ENCODE measurements at places on chromosomes 12 and 14.

- no peak for DNase-seq
Measured at GRCh38 chr12:30570211-30570890, 125.3 kb downstream of the IPO8 start.

DNA sequence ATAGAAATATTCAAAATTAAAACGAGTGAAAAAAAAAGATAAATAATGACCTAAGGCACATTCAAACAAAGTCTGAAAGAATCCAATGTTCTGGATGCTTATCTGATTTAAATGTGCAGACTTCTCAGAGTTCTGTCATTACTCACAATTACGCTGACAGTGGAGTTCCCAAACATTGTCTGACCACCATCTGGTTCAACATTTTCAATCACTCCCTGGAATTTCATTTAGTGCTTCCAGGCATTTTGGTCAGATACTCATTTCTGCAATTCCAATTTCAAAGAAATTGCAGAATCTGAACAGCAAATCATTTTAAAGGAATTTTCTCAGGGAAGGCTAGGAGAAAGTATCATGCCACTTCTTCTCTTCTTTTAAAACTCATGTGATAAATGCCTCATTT is 398.2 kb upstream of the PDE3A start:
- no peak for DNase-seq

DNA sequence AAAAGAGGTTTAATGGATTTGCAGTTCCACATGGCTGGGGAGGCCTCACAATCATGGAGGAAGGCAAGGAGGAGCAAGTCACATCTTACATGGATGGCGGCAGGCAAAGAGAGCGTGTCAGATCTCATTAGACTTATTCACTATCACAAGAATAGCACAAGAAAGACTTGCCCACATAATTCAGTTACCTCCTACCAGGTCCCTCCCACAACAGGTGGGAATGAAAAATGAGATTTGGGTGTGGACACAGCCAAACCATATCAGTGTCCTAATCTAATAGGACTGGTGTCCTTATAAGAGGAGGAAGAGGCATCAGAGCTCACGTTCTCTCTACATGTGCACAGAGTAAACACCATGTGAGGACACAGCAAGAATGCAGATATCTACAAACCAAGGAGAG is 25.9 kb downstream of the DYRK2 start:
- DNase-seq = no peak

DNA sequence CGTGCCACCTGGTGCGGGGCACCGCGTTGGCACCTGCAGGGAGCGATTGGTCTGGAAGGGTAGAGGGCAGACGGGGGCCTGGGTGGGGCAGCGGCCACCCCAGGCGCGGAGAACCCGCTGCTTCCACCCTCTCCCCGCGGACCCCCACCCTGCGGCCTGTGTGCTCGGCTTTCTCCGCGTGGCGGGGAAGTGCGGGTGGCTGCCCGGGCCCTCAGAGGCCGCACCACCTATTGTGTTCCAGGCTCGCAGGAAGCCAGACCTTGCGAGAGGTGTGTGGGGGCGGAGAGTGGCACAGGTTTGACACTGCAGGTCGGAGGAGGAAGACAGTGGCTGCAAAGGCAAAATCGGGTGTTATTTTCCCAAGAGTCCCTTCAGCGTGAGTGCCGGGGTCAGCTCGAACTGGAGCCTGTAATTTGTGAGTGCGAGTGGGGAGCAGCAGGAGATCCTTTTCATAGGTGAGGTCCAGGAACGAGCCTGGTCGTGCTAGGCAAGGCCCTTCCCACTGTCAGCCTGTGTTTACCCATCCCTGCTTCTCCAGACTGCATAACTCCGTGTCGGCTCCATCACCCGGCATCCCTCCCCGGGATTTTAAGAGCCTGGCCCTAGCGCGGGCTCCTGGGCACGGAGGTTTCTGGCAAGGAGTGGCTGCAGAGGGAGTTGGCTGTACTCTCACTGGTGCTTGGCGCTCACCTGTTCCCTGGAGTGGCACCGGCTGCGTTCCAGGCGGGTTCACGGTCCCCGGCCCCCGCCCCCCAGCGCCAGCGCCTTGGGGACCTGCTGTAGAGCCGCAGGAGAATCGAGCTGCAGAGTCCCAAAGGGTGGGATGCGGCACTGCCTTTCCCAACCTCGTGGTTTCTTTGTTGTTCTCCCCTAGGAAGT is 935 bp downstream of the TBC1D30 start:
- DNase-seq = no peak

DNA sequence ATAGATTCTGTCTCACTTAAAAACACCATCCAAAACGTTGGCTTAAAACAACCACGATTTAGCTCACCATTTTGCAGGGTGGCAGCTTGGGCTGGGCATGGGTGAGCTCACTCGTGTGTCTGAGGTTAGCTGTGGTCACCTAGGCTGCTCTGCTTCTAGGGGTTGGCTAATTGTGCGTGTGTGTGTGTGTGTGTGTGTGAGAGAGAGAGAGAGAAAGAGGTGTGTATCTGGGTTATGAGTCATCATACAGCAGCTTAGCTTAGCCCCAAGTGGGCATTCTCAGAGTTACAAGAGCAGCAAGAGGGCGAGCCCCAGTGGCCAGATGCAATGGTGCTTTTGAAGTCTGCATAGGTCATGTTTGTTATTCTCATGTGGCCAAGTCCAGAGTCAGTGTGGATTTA is 6.0 kb downstream of the FBXW8 start:
- DNase-seq = no peak

GRCh38 chr12:56518570-56518969 is 3.0 kb upstream of the RBMS2 start:
- no peak for DNase-seq

DNA sequence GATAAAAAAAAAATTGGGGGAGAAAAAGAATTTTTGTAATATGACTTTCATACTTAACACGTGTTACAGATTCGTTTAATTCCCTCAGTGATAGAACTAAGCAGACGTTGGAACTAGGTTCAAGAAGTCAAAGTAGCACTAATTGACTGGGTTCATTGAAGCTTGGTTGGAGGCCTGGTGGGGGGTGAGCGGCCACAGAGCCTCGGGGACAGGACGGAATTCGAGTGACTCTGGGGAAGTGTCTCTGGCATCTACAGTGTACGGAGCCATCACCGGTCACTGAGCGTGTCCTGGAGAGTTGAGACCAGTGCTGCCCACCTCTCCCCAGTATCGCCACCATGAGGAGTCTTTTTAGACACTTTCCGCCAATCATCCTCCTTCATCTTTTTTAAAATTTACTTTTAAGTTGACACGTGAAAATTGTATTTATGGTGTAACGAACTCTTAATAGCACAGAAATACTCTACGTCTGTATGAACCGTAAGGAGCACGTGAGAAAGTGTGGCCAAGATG is 1.3 kb downstream of the ZFYVE21 start:
- no peak for DNase-seq

GRCh38 chr12:98465950-98466602 is 49.3 kb upstream of the TMPO start:
- no peak for DNase-seq

DNA sequence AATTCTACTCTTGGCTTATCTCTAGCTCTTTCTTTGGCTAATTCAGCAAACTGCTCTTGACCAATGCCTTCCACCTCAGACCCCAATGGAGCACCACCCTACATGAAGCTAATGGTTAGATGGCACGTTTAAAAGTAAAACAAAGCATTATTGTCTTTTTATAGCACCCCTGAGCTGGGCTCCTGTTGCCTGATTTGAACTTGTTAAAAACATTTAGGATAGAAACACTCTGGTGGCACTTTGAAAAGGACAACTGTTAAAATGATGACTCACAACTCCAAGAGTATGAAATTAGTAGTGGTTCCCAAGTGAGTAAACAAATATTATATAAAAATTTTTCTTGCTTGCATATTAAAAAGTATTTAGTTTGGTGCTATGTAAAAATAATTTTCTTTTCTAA is 299.6 kb upstream of the DCN start:
- DNase-seq = no peak

DNA sequence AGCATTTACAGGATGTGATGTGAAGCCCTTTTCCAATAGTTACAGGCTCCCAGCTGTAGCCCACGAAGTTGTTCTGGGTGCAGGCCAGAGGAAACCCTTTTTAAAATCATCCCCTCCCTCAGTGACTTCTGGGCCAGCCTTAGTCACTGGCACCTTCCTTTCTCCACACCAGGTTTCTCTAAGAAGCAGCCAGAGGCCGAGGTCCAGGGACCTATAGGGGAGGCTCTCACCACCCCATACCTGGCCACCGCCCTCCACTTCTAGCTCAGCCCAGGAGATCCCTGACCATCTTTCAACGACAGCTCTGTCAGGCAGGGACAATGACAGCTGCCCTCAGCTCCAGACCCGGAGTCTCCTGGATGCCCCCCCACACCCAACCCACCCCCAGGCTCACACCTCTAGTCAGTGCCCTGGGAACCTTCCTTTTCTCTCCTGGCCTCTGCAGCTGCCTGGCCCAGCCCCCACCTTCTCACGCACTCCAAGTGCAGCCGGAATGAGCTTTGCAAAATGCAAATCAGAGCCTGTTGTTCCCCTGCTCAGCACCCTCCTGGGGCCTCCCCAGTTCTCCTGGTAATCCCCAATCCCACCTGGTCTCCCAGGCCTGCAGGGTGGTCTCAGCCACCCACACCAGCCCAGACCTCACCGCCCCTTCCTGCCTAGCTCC is 46.7 kb downstream of the TESC start:
- no peak for DNase-seq

- no peak for DNase-seq
Measured at GRCh38 chr12:28144532-28144931, 45.7 kb upstream of the CCDC91 start.

DNA sequence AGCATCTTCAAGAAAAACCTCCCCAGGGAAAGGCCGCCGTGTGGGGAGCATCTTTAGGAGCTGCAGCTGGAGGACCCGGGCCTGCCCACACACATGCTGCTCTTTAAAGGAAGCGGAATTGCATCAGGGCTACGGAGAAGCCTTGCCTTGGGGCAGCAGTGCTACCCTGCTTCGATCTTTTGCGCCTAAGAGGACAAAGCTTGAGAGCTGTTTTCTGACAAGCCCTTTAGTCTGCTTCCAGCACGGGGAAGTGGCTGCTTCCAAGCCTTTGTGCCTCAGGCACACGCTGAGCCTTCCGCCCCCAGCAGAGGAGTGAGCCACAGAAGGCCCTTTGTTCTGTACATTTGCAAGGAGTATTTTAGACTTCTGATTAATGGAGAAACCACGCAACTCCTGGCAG is 31.5 kb downstream of the COA8 start:
- peak; percentile 82 for DNase-seq

GRCh38 chr12:92156704-92157395 is 11.2 kb upstream of the BTG1 start:
- no peak for DNase-seq

- DNase-seq = no peak
Measured at GRCh38 chr12:90572778-90573177, 382.2 kb downstream of the CCER1 start.

DNA sequence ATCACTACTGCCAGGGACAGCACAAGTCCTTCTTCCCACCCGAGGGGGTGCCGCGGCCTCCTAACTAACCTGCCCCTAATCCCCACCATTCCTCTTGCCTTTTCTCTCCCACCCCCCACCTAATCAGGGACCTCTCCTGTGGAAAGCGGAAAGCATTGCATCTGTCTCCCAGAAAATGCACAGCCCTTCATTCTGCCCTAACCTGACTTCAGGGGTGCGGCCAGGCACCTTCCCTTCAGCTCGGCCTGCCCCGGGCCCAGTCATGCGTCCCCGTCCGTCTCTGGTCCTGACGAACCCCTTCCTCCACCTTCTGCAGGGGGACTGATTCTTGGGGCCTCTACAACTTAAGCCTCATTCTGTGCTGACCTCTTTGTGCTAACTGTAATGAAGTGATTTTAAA is 43.9 kb upstream of the TRAF3 start:
- no peak for DNase-seq

DNA sequence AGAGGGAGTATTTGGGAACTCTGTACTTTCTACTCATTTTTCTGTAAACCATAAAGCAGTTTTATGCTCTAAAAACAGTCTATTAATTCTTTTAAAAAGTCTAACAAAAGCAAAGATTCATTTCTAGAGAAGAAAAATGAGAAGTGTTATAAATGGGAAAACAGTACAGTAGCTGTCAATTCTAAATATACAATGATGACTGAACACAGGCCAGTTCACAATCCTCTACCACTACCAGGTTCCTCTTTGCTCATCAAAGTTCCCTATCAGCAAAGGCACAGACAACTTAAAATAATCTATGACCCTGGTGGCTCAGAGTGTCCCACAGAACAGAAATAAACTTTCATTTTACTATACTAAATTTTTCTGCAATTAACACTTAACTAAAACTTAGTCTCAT is 12.5 kb downstream of the NAA25 start:
- no peak for DNase-seq

DNA sequence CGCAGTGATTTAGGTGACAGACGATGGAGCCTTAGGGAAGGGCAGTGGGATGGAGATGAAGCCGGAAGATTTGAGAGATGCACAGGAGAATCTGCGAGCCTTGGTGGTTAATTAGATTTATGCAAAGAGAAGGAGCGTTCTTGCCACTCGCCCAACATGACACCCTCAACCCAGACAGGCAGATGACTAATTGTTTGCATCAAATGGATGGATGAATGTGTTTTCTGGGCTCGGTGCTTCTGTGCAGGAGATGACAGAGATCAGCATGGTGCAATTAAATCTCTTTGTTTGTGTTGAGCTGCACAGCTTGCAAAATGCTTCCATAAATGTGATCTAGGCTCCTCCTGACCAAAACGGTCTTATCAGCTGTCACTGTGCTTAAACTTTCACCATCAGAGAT is 202.3 kb upstream of the PRMT8 start:
- no peak for DNase-seq

GRCh38 chr12:104643093-104643818 is 186.5 kb downstream of the CHST11 start:
- DNase-seq = no peak

DNA sequence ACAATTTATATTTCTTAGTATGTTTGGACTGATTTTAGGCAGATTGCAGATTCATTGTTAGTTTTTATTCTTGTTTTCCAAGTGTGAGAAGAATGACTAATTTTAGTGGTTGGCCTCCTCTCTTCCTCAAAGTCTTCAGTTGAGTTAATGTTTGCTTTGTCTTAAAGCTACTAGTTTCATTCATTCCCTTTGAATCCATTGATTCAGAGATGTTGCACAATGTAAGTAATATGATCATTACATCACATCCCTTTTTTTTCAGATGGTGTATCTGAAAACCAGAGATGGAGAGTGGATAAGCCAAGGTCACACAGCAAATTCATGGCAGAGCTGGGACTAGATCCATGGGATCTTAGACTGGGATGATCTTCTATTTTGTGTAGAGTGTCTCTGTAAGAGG is 577.5 kb downstream of the BCL11B start:
- no peak for DNase-seq

- DNase-seq = no peak
Measured at GRCh38 chr14:61720294-61720661, 25.0 kb downstream of the HIF1A start.

GRCh38 chr12:30811966-30812365 is 57.2 kb upstream of the CAPRIN2 start:
- DNase-seq = no peak

- DNase-seq = no peak
Measured at GRCh38 chr12:30025317-30025716, 241.6 kb upstream of the TMTC1 start.

DNA sequence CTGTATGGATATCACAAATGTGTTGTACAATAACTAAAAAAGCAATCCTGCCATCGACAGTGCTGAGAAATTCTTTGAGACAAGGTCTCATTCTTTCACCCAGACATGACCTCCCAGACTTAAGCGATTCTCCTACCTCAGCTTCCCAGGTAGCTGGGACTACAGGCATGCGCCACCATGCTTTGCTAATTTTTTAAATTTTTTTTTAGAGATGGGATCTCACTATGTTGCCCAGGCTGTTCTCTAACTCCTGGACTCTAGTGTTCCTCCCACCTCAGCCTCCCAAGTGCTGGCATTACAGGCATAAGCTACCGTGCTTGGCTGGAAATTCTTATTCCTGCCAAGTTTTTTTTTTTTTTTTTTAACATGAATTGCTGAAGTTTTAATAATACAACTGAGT is 16.5 kb upstream of the NOXRED1 start:
- no peak for DNase-seq

Measured in midbrain (tissue), 1 donor.